COR-L47 (cell line): ENCODE measurements at places on chromosomes 11 and 22.
A peak's percentile ranks its signal among the peaks of the same experiment; 100 is the strongest.

GRCh38 chr11:117188620-117189081 is 10.1 kb downstream of the SIDT2 start:
- no peak for DNase-seq

DNA sequence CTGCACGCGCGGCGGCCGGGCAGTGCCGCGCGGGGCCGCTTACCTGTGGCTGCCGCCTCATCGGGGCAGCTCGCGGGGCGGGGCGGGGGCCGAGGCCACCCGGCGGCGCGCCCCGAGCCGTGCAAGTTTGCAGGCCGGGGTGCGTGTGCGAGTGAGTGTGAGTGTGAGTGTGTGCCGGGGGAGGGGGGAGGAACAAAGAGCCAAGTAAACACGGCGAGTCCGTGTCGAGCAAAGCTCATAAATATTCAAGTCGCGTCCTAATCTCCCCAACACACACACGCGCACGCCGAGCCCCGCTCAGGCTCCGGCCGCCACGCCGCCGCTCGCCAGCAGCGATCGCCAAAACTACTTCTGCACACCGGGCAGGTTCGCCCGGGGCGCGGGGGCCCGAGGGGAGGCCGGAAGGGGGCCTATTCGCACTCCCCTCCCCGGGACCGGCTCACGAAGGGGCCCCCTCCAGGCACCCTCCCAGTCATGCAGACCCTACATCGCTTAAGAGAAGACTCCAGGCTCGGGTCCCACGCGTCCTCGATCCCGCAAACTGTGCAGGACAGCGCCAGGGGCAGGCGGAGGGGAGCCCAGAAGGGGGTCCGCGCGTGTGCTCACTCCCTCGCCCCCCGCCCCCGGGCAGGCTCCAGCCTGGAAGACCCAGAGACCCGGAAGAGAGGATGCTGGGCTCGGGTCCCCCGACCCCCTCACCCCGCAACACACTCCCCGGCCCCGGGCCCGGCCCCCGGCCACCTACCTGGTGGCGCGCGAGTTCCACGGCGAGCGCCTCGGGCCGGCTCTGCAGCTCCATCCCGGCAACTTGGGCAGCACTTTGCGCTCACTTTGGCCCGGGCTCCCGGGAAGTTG is 827 bp downstream of the PHF21B start:
- no peak for DNase-seq

- DNase-seq, result no peak
These were observed 49.2 kb upstream of the OR4B1 start for GRCh38 chr11:48167380-48167779.

- DNase-seq, result no peak
These were observed 306.0 kb downstream of the BUD13 start for GRCh38 chr11:116466801-116467200.

- DNase-seq, result no peak
These were observed 10.8 kb downstream of the GVQW3 start for GRCh38 chr11:76391811-76392475.

- DNase-seq, result no peak
These were observed 1.7 kb downstream of the ZBTB16 start for GRCh38 chr11:114061048-114061680.

DNA sequence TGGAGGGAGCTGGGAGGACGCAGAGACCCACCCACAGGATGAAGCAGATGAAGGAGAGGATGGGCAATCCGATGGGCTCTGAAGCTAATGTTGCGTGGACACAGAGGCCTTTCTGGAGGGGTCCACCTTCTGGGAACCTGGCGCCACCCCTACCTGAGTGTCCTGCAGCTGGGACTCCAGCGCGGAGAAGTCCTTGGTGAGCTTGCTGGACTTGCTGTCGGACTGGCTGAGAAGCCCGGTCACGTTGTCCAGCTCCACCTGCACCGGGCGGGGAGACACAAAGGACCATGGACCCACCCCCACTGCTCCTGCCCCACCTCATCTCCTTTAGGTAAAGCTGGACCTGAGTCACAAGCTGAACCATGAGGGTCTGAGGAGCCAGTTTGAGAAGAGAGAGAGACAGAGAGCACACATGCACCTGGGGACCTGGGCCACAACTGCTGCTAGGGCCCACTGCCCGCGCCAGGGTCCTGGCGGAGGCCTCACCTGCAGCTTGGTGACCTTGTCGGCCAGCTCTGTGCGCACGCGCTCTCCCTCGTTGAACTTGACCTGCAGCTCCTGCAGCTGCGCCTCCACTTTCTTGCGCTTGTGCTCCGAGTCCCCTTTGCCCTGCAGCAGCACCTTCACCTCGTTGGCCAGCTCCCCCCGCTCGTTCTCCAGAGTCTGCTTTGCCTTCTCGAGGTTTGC is 40.8 kb downstream of the APOL1 start:
- DNase-seq, result no peak

DNA sequence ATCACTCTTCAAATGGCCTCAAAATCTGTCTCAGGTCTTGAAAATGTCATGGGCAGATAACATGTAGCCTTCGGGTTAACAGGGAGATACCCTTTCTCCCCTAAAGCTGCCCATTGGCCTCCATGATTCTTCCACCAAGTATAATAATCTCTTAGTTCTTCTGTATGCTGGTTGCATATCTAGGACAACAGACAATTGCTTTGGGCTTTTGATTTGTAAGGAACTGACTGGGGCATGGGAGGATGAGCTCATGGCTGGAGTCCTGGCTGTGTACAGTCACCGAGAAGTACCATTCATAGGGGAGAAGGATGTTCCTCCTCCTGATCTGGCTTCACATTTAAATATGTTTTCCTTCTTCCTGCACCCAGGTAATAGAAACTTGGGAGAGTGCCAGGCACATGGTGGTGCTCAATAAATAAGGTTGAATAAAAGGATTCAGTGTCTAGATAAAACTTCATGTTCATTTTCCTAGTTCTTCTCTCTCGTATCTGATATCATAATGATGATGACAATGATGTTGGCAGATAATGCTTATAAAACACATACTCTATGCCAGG is 2.8 kb upstream of the AMPD3 start:
- no peak for DNase-seq

DNA sequence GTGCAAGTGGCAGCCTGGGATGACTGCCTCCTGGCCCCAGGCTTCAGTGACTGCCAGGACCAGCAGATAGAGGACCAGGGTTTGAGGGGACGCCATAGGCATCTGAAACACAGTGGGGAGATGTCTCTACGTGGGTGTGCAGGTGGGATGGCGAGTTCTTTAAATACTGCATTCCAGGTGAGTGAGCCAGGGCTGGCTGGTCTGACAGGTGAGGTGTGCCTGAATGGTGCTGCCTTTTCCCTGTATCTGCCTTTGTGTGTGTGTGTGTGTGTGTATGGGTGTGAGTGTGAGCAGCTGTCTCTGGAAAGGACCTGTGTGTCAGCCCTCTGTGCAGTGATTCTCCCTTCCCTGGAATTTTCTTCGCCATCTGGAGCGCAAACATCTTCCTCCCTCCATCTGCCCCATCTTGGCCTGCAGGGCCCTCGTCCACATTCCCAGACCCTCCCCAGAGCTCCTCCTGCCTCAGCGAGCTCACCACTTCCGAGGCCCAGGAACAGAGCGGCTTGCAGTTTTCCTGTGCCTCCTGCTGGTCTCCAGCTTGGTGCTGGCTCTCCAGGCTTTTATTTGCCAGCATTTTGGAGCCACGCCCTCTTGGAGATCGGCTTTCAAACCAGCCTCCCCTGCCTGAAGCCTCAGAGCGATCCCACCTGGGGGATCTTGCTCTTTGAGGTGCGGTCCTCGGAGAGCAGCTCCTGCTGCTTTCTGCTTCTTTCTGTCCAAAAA is at the start of gene GPHA2:
TSS of gene GPHA2 (minus strand) at position 535 of the 723 bp plus-strand sequence. CDS start at position 102, 433 bp downstream.
- peak; percentile 42 for DNase-seq

DNA sequence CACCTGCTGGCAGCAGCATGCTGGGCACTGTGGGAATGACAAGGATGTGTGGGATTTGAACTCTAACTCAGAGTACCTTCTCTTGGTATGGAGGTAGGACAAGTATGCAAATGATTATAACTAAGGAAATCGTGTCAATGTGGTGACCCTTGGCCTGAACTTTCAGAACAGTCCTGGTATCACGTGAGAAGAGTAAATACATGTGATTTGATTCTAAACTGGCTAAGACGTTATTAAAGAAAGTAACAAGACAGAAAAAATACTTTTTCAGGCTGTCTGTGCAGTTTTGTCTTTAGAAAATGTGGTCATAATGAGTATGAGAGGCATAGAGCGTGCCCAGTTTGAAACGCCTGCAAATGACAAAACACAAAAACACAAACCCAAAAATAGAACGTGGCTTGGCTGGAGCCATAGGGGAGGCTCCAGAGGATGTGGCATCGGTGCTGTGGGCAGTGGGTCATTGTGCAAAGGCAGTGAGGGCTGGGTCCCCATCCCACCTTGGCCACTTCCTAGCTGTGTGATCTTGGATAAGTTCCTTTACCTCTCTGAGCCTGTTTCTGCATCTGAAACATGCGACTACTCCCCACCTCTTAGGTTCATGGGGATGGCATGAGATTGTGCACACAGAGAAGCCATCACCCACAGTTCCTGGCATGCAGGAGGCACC is 18.4 kb upstream of the IL2RB start:
- no peak for DNase-seq

- DNase-seq, result no peak
These were observed 16.8 kb downstream of the LUZP2 start for GRCh38 chr11:24513479-24514218.

- DNase-seq, result no peak
These were observed 31.3 kb upstream of the LRRC55 start for GRCh38 chr11:57150454-57150917.

DNA sequence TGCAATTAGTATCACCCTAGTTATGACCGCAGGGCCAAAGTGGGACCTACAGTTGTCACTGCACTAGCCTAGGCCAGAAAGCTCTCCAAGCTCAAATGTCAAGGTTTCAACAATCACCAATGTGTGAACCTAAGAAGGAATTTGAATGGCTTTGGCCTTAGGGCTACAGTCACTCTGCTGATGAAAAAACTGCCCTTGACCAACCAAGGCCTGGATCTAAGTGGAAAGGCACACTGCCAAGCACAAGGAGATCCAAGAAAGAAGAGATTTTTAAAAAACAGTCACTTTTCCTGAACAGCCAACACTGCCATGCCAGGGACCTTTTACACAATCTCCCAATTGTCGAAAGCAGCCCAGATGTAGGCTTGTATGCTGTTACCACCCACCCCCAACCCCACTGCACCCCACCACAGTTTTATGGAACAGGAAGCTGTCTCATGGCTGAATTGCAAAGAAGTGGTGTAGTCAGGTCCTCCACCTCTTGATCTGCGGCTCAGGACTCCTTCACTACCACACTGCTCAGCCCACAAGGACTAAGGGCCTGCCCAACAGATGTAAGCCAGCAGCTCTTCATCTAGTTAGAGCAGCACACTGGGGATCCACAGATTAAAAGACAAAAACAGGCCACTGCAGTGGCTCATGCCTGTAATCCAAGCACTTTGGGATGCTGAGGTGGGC is 32.9 kb downstream of the SMCO4 start:
- no peak for DNase-seq

GRCh38 chr22:49312601-49313000 is 515.1 kb downstream of the BRD1 start:
- no peak for DNase-seq
